Endodermal cell (in vitro differentiated cells): ENCODE measurements at places on chromosomes 16 and 17.

- H3K27me3 ChIP-seq, result peaks cover 1% of the 10 kb centered on the region
- no peak overlapping the region for H3K4me3 ChIP-seq
- no peaks in the 10 kb centered on the region for H3K36me3 ChIP-seq
Observed at GRCh38 chr17:34377078-34377823, 14.2 kb upstream of the CCL1 start.

- H3K4me3 ChIP-seq, result no peak overlapping the region
- no peak overlapping the region for H3K27ac ChIP-seq
- DNase-seq, result no peak
- no peaks in the 10 kb centered on the region for H3K27me3 ChIP-seq
Observed at GRCh38 chr17:42340691-42341127, 47.5 kb downstream of the STAT3 start.

- H3K36me3 ChIP-seq, result no peaks in the 10 kb centered on the region
- no peak for DNase-seq
- H3K4me3 ChIP-seq, result no peak overlapping the region
Observed at GRCh38 chr16:89210904-89211515, 6.5 kb upstream of the ZNF778 start.

DNA sequence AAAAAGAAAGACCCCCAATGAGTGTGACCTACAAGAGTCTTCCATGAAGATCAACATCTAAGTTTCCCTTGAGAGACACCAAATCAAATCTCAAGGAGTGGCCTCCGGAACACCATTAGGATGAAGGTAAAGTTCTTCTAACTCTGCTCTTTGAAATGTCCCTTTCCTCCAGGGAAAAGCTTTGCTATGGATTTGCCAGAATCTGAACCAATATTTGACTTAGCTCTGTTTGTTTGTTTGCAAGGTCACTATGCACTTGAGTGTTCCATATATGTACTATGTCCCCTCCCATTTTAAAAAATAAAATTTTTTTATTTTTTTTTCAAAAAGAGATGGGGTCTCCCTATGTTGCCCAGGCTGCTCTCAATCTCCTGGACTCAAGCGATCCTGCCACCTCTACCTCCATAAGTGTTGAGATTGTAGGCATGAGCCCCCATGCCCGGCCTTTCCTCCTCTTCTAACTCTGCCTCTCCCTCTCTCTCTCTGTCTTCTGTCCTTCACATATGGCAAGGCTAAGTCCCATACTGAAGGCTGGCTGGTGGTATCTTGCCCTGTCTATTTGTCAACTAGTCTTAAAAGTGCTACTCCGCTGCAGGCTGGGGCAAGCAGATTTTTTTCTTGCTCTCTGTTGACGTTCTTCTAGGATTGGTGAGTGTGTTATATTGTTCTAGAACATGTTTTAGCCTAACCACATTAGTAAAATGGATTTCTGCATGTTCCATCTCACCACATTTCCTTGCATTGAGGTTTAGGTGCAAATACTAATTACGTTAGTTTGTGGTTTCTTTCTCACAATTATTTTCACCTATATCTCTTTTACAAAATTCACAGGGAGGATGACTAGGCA, 276.7 kb upstream of the DYNLRB2 start:
- no peak overlapping the region for H3K4me3 ChIP-seq
- H3K27ac ChIP-seq, result no peak overlapping the region
- H3K27me3 ChIP-seq, result no peaks in the 10 kb centered on the region
- H3K4me1 ChIP-seq, result no peaks in the 10 kb centered on the region
- no peak for DNase-seq
- H3K36me3 ChIP-seq, result no peaks in the 10 kb centered on the region

DNA sequence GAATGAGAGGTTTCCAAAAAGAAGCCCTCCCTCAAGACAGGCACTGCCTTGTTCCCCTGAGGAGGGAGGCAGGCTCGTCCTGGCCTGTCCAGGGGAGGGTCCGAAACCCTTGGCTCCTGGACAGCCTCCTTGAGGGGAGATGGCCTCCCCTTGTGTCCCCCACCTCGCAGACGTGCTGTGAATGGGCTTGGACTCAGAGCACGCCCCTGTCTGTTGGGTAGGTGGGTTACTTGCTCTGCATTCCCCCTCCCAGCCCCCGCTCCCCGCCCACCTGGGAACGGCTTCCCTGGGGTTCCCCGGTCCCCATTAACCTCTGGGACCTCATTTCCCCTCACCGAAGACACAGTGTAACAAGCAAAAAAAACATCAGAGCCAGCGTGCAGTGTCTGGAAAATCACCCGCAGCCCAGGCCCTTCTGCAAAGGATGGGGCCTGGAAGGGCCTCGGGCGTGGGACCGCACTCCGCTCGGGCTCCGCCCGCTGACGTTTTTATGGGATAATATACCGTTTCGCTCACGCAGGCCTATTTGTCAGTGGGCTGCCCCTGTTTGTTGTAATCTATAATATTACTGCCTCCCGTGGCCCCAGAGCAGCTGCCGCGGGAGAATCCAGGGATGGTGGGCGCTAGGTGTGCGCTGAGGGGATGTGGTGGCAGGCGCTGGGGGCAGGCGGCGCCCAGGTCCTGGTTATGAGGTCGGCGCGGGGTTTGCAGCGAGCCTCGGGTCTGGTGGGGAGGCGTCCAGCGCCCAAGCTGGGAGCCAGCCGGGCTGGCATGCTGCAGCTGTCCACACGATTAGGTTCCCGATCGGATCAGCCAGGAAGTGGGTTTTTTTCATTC, 11.1 kb downstream of the BAHCC1 start:
- no peak overlapping the region for H3K27ac ChIP-seq
- H3K4me3 ChIP-seq, result no peak overlapping the region
- H3K4me1 ChIP-seq, result peaks cover 5% of the 10 kb centered on the region
- H3K27me3 ChIP-seq, result no peaks in the 10 kb centered on the region
- no peaks in the 10 kb centered on the region for H3K36me3 ChIP-seq
- DNase-seq, result no peak

DNA sequence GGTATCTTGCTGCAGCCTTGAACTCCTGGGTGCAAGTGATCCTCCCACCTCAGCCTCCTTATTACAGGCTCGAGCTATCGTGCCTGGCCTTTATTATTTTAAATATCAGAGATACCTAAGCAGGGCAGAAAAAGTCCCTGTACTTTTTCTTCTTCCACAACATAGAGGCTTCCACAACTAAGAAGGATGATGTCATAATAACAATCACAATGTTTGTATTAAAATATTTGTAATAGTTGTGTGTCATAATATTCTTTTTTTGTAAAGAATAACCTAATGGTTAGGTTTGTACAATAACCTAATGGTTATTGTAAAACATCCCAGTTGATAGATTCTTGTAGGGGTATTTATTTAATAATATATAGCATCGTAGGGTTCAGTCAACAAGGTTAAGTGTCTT, 26.7 kb upstream of the DUSP14 start:
- no peak overlapping the region for H3K27ac ChIP-seq
- no peaks in the 10 kb centered on the region for H3K4me1 ChIP-seq
- H3K27me3 ChIP-seq, result no peaks in the 10 kb centered on the region
- no peak overlapping the region for H3K4me3 ChIP-seq
- peaks cover 59% of the 10 kb centered on the region for H3K36me3 ChIP-seq
- DNase-seq, result no peak

DNA sequence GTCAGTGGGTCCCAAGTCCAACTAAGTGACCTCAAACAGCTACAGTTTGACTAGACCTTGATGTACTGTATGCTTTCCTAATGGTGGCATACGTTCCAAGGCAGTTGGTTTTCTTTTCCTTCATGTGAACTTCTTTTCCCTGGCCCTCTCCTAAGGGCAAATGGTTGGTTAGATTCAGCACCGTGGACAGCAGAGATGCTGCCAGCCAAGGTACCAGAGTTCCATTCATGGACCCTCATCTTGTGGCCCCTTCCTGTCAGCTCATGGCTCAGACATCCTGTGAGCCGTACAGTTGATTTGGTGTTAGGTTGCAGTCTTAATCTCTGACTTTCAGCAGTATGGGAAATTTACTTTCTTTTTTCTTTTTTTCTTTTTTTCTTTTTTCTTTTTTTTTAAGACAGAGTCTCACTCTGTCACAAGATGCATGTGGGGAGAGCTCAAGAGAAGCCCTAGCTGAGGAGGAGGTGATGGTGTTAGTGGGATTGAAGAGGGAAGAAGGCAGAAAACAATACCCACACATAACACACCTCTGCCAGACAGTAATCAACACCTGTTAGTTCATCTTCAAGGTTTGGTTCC, 122.4 kb downstream of the USP31 start:
- H3K27ac ChIP-seq, result no peak overlapping the region
- peak; percentile 88 for DNase-seq
- H3K27me3 ChIP-seq, result no peaks in the 10 kb centered on the region
- H3K36me3 ChIP-seq, result no peaks in the 10 kb centered on the region

- H3K36me3 ChIP-seq, result no peaks in the 10 kb centered on the region
- no peaks in the 10 kb centered on the region for H3K4me1 ChIP-seq
- peaks cover 17% of the 10 kb centered on the region for H3K27me3 ChIP-seq
- no peak overlapping the region for H3K27ac ChIP-seq
- H3K4me3 ChIP-seq, result no peak overlapping the region
Observed at GRCh38 chr16:66905633-66906539, 12.8 kb downstream of the CDH16 start.

DNA sequence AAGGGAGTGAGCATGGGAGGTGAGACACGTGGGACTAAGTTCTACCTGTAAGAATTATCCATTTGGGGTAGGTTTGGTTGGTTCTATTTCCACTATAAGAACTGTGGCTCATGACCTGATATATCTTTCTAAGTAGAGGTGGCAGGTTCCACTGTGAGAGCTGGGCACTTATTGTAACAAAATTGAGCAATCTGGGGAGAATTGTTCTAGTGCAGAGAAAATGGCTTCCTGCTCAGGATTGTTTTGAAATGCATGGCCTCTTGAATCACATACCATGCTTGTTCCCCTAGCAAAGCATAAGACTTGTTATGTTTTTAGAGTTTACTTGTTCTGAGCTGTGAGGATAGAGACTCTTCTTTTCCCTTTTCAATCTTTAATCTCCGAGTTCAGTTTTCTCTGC, 125.9 kb downstream of the MAP2K6 start:
- H3K27ac ChIP-seq, result no peak overlapping the region
- DNase-seq, result no peak
- H3K36me3 ChIP-seq, result peaks cover 13% of the 10 kb centered on the region
- no peaks in the 10 kb centered on the region for H3K27me3 ChIP-seq
- H3K4me3 ChIP-seq, result no peak overlapping the region

DNA sequence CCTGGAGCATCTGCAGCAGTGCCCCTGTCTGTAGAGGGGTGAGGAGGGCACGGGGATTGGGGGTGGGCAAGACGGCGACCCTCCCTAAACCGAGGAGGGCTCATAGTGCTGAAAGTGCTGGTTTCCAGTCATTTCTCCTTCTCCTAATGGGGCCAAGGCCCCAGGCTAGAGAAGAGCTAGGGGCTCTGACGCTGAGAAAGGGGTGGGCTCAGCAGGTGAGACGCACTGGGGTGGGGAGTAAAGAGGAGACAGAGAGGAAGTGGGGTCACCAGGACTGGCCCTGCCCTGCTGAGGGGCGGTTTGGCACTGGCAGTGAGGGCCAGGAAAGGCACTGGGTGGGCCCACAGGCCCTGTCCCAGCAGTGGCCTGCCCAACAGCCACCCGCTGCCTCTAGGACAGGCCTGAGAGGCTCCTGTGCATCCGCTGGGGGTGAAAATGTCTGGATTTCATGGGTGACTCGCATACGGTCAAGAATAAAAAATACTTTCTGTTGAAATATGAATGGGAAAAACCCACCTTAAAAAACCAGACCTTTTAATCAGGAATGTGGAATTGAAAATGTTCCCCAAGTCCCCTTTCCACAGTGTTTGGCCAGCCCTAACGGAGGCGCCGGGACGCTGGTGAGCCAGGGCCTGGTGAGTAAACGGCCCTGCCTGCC, 122.4 kb upstream of the SMURF2 start:
- no peak overlapping the region for H3K4me3 ChIP-seq
- H3K36me3 ChIP-seq, result peaks cover 6% of the 10 kb centered on the region
- DNase-seq, result peak; percentile 45
- H3K4me1 ChIP-seq, result no peaks in the 10 kb centered on the region
- H3K27me3 ChIP-seq, result peaks cover 28% of the 10 kb centered on the region
- no peak overlapping the region for H3K27ac ChIP-seq

GRCh38 chr17:60077226-60077625, 1.5 kb downstream of the HEATR6 start:
- H3K4me3 ChIP-seq, result peak overlapping the region; percentile 89
- H3K27me3 ChIP-seq, result no peaks in the 10 kb centered on the region
- no peak overlapping the region for H3K27ac ChIP-seq
- DNase-seq, result no peak
- H3K4me1 ChIP-seq, result peaks cover 4% of the 10 kb centered on the region

DNA sequence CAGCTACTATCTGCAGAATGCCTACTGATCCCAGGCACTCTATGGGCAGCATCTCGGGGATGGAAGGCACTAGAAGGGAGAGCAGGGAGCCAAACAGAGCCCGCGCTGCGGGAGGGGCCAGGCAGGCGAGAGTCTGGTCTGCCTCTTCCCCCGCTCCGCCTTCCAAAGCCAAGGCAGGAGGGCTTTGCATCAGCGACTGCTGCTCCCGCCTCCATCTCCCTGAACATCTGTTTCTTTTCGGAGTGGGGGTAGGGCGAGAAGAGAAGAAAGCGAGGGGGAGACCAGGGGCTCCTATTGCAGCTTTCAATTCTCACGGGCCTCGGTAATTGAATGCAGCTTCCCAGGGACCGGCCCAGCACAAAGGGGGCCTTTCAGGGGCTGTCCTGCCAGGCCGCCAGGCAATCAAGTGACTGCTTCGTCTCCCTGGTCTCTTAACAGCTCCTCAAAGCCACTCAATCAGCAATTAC, 31.4 kb upstream of the CDC42EP4 start:
- H3K27ac ChIP-seq, result peak overlapping the region; percentile 100
- H3K36me3 ChIP-seq, result no peaks in the 10 kb centered on the region
- H3K27me3 ChIP-seq, result no peaks in the 10 kb centered on the region
- H3K4me3 ChIP-seq, result no peak overlapping the region

DNA sequence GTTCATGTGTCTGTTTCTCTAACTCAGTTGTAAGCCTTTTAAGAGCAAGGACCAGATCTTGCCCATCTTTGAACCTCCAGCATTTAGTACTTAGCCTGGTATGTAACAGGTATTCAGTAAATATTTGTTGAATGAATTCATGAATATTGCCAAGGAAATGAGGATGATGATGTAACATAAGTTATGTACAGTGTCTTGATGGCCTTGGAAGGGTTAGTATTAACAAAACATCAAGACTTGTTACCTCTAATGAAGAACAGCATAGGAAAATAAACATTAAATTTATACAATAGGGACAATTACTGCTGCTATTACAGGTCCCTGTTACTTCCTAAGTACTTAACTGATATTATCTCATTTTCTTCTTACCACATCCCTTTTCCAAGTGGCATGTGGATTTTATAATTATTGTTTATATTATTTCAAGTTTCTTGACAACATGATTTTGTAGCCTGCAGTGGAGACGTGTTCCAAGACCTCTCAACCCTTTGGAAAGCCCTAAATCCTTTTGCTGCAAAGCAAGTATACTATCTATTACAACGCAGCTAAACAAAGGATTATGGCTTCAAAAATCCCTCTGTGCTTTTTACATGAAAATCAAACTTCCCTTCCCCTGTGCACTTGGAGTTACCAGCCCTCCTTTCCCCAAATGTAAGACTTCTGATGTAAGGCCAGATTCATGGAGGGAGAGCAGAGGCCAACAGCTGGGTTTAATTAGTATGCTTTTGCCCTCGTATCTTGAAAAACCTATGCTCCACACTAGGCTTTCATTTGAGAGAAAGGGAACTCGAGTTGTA, 77.4 kb upstream of the SMIM36 start:
- H3K4me3 ChIP-seq, result no peak overlapping the region
- H3K27me3 ChIP-seq, result no peaks in the 10 kb centered on the region
- no peak for DNase-seq
- H3K4me1 ChIP-seq, result no peaks in the 10 kb centered on the region

GRCh38 chr16:67407176-67407787, 9.0 kb downstream of the ZDHHC1 start:
- no peak overlapping the region for H3K27ac ChIP-seq
- peaks cover 6% of the 10 kb centered on the region for H3K4me1 ChIP-seq
- no peak for DNase-seq
- no peak overlapping the region for H3K4me3 ChIP-seq
- no peaks in the 10 kb centered on the region for H3K36me3 ChIP-seq
